ENCODE measurements at places on chromosomes 11 and 22.

DNA sequence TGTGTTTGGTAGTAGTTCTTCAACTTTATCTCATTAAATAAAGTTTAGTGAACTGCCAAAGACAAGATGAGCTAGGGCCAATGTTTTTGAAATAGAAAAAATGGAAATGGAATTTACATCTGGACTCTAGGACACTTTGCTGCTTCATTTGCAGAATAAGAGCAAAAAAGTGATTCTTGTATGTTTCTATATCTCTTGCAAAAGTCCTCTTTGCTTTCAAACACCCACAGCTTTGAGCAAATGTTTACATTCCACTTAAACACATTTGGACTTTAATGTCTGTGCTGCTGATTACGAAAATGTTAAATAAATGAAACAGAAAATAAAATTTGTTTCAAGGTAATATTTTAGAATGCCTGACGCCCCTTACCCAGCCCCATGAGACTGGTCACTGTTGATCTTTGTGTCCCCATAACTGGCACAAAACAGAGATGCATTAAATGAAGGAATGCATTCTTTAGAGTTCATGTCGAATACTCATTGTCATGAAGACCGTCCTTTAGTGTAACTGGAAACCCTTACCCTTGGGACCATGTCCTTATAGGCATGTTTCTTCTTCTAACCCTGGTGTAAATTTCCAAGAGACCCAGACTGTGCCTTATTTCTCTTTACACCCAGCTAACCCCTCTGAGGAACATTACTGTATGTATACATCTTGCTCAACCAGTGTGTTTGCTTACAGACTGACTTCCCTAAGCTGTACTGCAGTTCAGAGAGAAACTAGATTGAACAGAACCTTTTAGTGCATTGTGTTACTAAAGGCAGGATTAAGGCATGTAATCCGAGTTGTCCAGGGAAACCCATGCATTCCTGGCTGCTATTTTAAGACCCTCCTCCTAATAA is 199.7 kb downstream of the NAV2 start:
- DNase-seq, result no peak

DNA sequence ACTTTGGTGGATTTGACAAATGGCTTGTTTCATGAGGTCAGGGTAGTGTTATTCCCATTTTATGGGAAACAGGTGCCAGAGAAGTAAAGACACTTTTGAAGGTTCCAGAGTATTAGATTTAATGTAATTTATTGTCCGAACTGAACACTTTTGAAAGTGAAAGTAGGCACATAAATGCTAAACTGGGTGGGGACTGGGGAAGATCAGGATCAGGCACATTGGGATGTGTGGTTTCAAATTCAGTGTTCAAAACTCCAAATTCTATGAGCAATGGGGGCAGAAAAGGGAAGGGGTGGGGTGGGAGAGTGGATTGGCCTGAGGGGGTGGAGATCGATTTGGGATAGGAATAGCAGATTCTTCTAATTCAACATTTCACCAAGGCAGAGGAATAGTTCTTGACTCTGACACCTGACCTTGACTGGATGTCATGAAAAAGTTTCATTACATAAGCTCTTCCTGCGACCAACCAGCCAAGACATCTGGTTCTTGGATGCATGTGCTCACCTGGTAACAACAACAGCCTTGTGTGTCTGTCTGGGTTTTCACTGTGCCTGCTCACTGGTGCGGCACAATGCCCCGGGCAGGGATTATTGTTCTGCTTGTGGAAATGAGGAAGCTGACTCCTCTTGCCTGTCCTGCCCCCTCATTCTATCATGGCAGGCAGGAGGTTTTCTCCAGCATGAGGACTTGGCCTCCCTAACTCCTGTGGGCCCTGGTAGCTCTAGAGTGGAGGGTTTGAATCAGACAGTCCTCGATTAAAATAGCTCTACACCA is 10.8 kb downstream of the PPFIBP2 start:
- no peak for DNase-seq

DNA sequence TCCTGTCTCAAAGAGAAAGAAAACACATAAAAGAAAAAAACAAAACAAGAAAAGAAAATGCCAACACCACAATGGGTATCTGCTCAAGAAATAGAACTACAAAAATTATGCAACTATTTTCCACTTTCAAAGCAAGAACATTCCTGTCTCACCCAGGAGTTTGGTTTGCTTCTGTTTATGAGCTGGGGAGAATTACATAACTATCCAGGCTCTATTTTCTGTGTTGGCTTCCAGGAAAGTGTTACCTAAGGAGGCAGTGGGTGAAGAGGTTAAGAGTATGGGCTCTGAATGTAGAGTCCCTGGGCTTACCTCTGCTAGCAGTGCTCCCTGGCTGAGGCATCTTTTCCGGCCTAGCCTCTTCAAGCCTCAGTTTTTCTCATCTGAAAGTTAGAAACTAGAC is 426.7 kb downstream of the MIAT start:
- DNase-seq, result no peak

GRCh38 chr11:47268448-47269001 is 1.4 kb upstream of the MADD start:
- no peak for DNase-seq

- DNase-seq, result no peak
These were observed 195.2 kb upstream of the TMEM45B start for GRCh38 chr11:129620237-129621104.

GRCh38 chr11:73380897-73381410 is 4.8 kb downstream of the RELT start:
- DNase-seq, result no peak

GRCh38 chr11:126607374-126607773 is 251.9 kb downstream of the ST3GAL4 start:
- no peak for DNase-seq

- no peak for DNase-seq
These were observed 12.9 kb upstream of the CRY2 start for GRCh38 chr11:45834298-45834756.

GRCh38 chr11:112113539-112114457 is 27.1 kb downstream of the SDHD start:
- DNase-seq, result no peak

GRCh38 chr22:20116376-20116950 is 559 bp downstream of the RANBP1 start:
- DNase-seq, result no peak
